ENCODE measurements at places on chromosomes 5 and 9.

DNA sequence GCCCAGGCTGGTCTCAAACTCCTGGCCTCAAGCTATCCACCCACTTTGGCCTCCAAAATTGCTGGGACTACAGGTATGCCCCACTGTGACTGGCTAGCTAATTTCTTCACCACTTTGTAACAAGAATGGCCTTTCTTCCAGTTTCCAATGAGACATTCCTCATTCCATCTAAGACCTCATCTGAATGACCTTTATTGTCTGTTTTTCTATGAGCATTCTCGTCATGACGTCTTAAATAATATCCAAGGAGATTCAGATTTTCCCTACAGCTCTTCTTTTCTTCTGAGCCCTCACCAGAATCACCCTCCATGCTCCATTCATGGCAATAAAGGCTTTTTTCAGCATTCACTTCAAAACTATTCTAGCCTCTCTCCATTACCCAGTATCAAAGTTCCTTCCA, 30.2 kb upstream of the STK32A start:
- no peak for DNase-seq

- DNase-seq: no peak
Measured at GRCh38 chr5:133934822-133935666, 33.4 kb downstream of the C5orf15 start.

GRCh38 chr9:98121058-98121457, 2.0 kb upstream of the TRIM14 start:
- no peak for DNase-seq

GRCh38 chr5:140103154-140103553, 10.8 kb upstream of the PURA start:
- no peak for DNase-seq

DNA sequence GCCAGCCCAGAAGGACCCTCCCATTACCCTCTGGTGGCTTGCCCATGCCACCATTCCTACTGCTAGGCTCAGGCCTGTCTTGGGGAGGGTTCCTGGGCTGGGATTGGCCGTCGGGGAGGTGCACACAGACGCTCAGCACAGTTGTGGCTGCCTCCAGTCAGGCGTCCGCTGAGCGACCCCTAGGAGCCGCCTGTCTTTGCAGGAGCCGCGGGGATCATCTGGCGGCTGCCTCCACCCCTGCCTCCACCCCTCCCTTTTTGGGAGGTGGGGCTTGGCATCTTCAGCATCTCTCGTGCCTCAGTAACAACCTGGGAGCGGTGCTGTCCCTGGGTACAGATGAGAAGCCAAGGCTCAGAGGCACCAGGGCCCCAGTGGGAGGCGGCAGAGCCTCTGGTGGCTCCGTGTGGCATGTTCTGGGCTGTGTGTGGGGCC, 39.6 kb downstream of the RXRA start:
- DNase-seq: no peak

- DNase-seq: no peak
Measured at GRCh38 chr5:38200872-38201557, 57.3 kb upstream of the EGFLAM start.

GRCh38 chr9:125103021-125103420, 40.3 kb downstream of the SCAI start:
- no peak for DNase-seq

DNA sequence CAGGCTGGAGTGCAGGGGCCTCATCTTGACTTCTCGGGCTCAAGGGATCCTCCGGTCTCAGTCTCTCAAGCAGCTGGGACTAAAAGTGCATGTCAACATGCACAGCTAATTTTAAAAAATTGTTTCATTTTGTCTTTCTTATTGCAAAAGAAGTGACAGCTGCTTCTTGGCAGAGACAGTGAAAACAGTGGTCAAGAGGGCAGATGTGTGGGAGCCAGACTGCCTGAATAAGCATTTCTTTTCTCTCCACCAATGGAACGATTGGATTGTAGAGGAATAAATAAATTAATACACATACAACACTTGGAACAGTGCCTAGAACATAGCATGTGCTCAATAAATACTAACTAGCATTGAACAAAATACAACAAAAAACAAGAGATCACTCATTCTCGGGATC, 27.4 kb upstream of the KIF4B start:
- DNase-seq: no peak

DNA sequence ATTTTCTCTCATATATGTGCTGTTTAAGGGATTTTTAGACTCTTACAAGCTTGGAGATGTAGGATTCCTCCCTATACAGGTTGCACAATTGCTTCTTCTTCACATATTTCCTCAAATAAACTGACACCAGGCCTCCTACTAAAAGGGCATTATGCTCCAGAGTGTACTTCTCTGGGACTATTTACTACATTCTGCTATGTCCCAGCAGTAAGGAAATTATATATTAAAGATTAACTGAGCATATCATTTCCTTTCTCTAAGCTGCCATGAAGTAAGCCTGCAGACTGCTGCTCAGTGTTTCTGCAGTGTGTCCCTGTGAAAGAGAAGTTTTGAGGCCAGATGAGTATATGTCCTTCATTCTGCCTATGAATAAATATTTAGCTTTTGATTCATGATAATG, 356.9 kb upstream of the NUDT12 start:
- no peak for DNase-seq

DNA sequence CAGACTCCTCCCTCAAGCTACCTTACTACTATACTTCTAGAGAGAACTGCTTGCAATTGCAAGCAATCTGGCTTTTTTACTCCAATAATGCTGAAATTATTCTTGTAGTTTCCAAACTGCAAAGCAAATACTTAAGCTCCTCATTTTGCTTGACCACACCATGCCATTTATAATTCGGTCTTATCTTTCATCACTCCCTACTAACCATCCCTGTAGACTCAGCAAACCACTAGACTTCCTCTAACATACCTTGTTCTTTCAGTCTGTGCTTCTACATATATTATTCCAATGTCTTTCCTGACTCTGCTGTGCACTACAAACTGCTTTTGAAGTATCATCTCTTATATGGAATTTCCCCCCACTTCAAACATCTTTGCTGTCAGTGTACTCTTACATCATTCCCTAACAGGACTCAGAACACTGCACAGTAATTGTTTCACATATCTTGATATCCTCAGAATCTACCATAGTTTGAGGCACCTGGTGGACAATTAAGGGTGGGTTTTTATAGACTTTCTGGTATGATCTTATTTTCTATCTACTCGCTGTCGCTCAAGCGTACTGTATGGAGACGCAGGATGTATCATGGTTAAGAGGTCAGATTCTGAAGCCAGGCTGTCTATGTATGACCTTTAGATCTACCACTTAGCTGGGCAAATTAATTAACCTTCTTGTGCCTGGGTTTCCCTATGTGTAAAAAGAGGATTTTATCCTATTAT, 2.8 kb downstream of the IL6ST start:
- DNase-seq: no peak

DNA sequence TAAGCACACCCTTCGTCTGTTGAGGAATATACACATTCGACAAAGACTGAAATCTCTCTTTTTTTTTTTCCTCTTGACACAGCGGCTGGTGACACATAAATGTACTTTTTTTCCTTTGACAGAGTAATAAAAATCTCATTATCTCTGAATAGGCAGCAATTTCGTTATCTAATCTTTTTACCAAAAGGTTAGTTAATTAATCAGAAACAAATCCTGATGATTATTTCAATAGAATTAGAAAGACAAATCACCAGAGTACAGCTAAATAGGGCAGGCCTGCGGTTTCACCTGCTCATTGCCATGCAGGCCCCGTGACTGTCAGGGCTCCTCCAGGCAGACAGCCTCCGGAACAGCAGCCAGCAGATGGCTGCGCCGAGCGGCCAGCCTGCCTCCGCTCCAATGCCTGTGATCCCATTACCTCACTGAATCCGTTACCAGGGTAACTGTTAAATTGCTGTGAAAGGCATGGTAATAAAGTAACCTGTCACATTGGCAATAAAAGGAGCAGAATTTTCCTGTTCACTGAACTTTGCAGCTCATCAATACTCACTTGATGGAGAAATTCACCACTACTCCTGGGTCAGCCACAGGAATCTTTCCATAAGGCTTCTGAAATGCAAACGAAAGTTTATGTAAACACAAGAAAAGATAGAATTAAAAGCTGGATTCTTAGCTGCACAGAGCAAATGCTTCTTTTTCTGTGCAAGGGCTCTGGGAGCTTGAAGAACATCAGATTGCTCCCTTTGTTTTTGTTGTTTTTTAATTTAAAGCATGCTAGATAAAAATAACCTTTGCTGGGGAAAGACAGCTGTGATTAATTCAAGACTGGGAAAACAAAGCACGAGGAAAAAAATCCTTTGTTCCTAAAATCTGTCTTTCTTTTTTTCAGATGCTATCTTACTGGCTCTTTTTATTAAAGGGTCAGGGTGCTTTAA, 666.4 kb upstream of the ZNF608 start:
- no peak for DNase-seq

GRCh38 chr5:76809141-76809540, 9.7 kb upstream of the F2RL1 start:
- DNase-seq: no peak

- no peak for DNase-seq
Measured at GRCh38 chr9:85536076-85536475, 205.7 kb downstream of the AGTPBP1 start.

DNA sequence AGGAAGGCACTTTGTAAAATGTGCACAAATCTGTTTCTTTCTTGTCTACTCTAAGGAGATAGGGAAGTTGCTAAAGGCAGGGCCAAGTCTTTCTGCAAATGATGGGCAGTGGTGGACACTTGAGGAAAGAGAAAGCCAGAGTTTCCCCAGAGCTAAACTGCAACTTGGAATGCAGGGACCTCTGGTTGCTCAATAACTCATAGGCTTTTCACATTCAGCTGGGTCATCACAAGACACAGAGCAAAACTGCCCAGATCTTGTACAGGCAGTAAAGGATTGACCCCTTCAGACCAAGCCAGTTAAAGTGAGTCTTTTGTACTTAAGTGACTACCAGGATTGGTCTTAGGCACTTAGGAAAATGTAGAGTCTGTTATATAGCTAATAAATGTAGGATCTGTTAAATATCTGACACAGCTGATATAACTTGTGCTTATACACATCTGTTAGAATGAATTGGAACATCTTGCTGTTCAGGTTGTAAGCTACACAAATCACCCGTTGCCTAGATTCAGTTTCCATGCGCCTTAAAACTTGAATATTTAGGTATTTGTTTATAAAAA, 13.5 kb upstream of the AGXT2 start:
- DNase-seq: no peak

- DNase-seq: no peak
Measured at GRCh38 chr9:114078781-114079156, 669 bp upstream of the AMBP start.

GRCh38 chr9:128835246-128836210, 5.9 kb upstream of the SPOUT1 start:
- DNase-seq: no peak

- DNase-seq: no peak
Measured at GRCh38 chr9:129436751-129437625, 183.9 kb downstream of the C9orf50 start.

DNA sequence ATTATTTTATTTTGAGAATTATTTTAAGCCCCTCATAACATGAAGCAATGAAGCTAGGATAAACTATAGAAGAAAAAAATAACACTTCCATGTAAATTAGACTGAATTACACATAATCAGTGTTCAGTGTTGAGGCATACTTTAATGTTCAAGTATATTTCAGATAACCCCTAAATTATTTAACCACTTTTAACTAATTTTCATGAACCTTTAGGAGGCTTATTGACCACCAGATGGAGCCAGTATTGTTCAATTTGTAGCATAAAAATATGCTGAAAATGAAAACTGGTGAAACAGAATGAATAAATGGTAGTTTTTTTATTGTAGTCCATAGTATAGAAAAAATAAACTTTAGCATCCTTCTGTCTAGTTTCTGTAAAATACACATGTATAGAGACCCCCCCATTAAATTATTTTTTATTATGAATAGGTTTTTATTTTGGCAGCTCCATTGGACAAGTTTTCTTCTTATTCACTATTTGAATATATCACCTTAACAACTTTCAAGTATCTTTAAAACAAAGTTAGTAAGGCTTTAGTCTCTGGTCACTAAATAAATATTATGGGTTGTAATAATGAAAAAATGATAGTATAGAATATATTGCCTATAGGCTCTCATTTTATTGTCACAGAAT, 190.1 kb downstream of the CWC27 start:
- DNase-seq: no peak

DNA sequence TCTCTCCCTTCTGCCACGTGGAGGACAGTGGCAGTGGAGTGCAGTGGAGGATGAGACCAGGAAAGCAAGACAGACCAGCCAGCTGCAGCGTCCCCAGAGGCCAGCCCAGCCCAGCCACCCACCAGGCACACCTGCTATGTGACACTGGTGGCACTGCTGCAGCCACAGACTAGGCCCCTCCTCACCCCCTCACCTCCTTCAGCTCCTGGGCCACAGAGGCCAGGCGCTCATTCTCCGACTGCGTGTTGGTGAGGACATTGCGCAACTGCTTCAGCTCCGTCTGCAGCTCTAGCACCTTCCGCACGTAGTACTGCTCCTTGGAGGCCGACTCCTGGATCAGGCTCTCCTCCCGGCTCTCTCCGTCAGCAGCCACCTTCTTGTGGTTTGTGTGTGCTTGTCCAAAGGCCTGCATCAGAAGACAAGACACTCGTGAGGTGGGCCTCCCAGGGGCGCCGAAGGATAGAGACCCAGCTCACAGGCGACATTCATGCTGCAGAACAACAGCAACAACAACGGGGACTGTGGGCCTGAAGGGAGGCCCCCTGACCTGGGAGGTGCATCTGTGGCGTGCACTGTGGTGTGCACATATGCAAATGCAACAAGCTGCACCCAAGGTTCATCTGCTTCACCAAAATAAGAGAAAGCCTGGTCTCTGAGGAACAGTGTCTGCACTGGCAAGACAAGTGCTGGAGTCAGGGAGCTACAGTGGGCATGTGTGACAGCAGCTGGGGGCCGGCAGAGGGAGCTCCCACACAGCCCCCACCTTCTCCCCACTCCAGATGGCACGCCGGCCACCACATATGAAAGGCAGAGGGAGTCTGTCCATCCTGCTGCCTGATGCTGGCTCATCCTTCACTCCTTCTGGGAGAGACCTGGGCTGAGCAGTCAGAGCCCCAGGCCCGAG, 35.5 kb downstream of the BICD2 start:
- DNase-seq: no peak

DNA sequence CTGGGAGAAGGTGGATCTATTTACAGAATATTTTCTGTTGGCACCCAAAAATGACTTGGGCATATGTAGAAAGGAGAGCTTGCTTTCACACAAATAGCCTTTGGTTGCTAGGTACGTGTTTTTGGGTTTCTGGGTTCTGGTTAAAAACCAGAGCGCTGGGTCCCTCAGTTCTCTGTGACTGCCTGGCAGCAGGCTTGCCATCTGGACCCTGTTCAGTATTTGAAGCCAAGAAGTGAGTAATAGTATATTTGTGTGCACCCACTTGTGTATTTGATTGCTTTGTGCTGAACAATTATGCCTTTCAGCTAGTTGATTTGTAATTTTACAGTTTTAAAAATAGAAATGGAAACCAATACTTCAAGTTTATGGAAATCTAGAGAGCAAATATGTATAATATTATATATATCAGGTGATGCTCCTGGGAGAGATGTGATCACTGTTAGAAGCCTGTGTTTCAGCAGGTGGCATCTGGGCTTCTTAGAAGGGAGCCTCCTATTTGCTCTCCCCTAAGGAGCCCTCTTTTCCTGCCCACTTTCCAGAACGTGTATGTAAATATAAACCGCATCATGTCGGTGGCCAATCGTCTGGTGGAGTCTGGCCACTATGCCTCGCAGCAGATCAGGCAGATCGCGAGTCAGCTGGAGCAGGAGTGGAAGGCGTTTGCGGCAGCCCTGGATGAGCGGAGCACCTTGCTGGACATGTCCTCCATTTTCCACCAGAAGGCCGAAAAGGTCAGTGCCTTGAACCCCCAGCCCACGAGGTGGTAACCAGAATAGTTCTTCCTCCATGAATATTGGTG, 153.6 kb downstream of the TRIO start:
- no peak for DNase-seq

Measured in activated CD4-positive, alpha-beta T cell treated with anti-CD3 and anti-CD28 coated beads, Interleukin-2, amount 50 U/mL, for 24 hours (primary cell).